ENCODE measurements at places on chromosomes 4 and X.

- no peak for DNase-seq
These were observed 401 bp downstream of the SOWAHD start for GRCh38 chrX:119758731-119759247.

DNA sequence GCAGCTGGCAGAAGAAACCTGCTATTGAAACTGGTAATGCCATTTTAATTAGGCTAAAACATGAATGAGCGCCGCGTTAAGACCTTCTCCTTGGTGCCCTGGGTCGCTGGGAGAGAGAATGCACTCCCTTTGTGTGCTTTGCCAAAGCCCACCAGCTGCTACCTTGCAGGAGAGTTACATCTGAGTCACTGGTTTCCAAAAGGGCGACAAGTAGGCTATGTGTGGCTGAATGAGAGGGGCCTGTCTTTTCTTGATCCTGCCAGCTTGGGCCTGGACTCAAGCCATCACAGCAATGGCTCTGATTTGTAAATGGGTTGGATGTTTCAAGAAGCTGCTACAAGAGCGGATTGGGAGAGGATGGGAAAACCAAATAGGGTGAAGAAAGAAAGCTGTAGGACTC lies 81.5 kb downstream of the NHS start:
- peak; percentile 18 for DNase-seq

GRCh38 chr4:151219091-151219490 lies 57.9 kb upstream of the PRSS48 start:
- no peak for DNase-seq

DNA sequence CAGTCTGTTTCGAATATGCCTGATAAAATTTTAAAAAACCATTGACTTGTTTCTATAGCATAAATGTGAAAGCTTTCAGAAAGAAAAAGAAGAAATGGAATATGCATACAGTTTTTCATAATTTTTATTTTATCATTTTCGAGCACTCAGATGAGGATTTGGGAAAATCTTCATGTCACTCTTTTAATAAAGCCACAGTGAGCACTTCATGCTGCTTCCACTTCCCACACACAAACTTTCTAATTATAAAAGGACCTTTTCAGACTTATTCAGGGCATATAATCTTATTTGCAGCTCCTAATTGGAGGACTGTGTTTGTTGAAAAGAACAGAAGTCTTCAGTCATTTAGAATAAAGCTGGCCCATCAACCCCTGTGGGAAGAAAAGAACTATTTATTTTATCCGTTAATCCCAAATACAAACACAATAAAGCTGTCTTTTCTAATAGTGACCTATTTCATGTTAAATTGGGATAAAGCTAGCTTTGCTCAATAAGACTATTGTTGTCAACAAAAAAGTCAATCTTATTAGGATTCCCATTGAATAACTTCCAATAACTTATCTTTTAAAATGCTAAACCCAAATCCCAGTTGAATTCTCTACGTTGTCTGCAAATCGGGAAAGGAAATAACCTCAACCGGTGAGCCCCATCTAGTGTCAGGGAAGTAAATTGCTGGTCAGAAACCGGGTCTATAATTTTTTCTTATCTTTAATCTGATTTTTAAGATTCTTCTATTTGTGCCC lies 211.5 kb downstream of the PDGFRA start:
- peak; percentile 13 for DNase-seq

DNA sequence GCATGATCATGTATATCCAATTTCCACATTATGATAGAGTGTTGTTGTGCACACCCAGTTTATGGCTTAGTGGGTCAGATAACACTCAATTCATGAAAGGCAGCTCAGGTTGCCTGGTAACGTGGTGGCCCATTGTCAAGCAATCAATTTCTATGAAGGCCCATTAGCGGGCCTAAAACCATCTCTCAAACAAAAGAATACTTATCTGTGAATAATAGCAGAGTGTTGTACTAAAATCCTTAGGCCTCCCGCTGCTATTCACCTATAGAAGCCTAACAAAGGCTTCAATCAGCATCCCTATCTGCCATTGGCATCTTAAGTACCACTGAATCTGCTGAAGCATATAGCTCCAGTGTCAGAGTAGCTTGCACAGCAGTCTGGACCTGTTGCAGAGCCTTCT lies 849.6 kb upstream of the POU3F4 start:
- DNase-seq: no peak

- DNase-seq: no peak
These were observed 24.9 kb upstream of the GPC4 start for GRCh38 chrX:133440081-133440796.

- DNase-seq: no peak
These were observed 20.8 kb downstream of the ENOPH1 start for GRCh38 chr4:82450966-82451755.

DNA sequence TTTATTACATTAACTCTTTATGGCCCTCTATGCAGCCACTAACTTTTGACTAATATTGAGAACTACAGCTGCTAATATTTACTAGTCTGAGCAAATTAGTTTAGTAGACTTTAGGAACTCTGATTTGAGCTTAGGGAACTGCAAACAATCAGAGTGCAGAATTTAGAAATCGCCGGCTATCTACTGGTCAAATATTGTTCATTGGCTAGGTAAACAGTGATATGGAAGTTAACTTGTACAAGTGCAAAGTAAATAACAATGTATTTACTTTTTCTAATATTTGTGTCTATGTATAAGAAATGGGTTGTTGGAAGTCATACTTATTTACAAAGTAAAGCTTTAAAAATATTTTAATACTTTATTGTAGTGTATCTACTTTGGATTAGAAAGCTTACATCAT lies 279.6 kb downstream of the CFAP299 start:
- DNase-seq: no peak

- no peak for DNase-seq
These were observed 5.3 kb upstream of the APELA start for GRCh38 chr4:164871673-164872072.

DNA sequence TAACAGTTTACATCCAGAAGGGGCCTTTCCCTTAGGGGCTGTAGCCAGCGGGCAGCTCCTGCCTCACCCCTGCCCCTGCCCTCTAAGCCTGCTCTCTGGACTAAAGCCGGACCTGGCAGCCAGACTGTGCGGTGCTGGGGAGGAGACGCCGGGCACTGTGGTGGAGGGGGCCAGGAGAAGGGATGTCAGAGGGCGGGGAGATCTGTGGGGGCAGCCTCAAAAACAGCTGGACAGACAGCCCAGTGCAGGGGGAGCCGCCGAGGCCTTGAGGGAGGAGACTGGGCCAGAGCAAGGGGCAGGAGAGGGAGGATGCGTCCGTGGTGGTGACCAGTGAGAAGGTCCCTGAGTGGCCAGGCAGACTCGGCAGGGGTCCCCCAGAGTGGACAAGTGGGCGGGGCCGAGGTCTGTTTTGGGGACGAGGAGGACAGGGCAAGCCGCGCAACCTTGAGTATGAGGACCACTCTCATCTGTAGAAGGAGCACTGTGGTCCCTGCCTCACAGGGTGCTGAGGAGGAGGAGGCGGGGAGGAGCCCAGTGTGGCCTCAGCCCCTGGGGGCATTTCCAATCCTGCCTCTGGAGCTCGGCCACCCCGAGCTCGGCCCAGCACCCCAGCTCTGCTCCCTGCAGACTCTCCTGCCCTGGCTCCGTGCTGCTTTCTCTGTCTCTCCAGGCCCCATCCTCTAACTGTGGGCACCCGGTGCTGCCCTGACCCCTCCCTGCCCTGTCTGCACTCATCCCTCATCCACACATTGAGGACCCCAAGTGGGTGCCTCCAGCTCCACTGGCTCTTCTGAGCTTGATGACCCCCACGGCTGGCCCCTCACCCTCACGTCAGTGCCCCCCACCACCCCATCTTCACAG lies 59.2 kb upstream of the NKX1-1 start:
- no peak for DNase-seq

DNA sequence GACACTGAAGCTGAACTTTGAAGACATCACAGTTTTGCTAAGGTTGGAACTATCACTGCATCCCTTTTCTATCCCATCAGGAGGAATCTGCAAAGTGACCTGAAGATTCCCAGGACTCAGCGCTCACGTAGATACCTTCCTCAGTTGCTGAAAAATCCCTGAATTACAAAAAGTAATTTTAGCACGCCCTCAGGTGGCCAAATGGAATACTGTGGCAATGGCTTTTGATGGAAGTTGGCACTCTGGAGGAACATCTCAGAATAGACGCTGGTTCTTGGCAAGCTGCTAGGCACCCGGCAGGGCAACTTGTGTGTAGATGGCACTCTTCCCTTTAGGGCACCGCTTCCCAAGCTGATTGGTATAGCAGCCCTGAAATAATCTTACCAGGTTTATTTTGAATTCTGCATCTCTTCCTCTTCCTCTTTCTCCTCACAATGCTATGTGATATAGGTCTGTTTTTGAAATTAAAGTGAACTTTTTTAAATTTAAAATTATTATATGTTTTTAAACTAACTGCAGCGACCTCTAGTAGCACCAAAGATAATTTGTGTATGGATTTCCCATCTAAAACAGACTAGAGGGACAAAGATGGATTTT lies 16.3 kb upstream of the ESX1 start:
- peak; percentile 54 for DNase-seq

- no peak for DNase-seq
These were observed 29.0 kb downstream of the NOP14 start for GRCh38 chr4:2934077-2934812.

GRCh38 chr4:8336412-8337075 lies 67.0 kb downstream of the HTRA3 start:
- no peak for DNase-seq

- DNase-seq: no peak
These were observed 167.5 kb upstream of the PDE5A start for GRCh38 chr4:119795986-119796578.

DNA sequence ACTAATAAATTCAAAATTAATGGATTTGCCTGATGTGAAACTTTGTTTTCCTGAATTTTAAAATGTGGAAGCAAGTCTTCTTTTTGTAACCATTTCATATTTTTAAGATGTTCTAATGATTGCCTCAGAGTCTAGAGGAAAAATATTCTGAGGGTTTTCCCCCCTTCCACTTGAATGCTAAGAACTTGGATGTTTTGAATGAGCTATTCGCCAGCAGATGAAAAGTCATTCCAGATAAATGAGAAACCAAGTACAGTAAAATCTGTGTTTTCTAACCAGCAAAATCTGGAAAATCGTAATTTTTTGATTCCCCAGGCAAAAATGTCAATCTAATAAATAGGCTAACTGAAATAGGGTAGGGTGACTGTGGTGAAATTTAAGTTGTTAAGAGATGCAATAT lies 45.6 kb downstream of the SLIT2 start:
- no peak for DNase-seq

GRCh38 chr4:48596336-48596735 lies 106.3 kb downstream of the ZAR1 start:
- no peak for DNase-seq

DNA sequence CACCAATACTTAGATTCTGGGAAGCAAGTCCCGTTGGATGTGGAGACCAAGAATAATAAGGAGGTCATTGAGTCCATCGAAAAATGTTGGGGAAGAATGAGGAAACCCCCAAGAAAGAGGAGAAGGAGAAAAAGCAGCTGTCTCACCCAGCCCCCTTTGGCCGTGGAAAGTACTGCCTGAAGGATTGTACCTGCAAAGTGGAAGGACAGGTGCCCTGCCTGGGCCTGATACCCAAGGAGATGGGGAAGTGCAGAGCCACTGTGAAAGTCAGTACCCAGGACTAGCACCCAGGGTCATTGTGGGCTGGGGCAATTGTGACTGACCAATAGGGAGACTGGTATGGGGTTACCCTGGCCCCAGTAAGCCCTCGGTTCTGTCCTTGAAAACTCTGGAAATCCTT lies 13.8 kb upstream of the CFAP299 start:
- no peak for DNase-seq

DNA sequence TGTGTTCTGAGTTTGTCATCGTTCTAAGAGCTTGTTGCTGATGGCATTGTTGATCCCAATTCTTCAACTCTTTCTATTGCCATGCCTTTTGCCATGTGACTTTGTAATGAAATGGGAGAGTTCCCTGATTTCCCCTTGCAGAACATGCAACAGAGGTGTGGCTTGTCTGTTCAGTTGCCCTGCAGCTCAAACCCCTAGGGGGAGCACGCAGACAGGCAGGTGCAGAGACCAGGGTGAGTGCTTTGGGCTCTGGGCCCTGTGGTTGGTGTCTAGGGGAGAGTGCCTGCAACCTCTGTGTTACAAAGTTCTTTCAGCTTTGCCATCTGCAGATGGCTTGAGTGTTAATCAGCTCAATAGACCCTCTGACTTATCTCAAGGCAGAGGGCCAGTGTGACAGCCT lies 332.7 kb downstream of the MID1IP1 start:
- peak; percentile 25 for DNase-seq

GRCh38 chr4:140739971-140740370 lies 16.2 kb downstream of the TBC1D9 start:
- DNase-seq: no peak

- no peak for DNase-seq
These were observed 97.8 kb downstream of the SHROOM3 start for GRCh38 chr4:76532805-76533204.

DNA sequence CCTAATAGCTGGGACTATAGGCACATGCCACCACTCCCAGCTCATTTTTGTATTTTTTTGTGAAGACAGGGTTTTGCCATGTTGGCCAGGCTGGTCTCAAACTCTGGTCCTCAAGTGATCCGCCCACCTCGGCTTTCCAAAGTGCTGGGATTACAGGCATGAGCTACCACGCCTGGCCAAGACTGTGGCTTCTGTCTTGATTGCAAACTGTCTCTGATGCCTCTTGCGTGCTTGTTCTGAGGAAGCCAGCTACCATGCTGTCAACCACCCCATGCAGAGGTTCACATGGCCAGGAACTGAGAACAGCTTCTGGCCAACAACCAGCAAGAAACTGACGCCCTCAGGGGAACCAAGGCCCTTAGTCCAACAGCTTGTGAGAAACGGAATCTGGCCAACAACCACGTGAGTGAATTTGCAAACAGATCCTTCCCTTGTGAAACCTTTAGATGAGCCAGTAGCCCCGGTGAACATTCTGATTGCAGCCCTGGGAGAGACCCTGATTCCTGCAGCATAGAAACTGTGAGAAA lies 71.2 kb downstream of the SUPT20HL2 start:
- DNase-seq: no peak

DNA sequence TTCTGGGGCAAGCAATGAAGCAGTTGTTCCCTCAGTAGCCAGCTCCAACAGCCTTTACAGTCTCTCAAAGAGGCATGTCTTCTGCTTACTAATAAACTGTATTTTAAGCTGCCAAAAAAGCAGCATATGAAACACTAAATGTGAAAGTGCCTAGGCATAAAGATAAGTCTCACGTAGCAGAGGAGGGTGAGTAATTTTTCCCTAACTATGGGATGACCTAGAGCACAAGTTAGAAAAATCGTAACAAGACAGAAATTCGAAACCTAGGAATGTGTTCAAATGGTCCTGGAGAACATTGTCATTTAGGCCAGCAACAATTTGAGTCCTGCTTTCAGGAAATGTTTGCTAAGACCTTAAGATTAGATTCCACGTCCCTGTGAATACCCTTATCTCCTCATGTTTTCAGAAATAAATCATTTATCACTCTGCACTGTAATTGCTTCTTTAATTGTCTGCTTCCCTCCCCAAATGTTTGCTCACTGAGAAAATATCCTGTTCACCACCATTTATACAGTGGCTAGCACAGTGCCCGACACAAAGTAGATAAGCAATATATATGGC lies 222.2 kb downstream of the KCNIP4 start:
- DNase-seq: no peak

DNA sequence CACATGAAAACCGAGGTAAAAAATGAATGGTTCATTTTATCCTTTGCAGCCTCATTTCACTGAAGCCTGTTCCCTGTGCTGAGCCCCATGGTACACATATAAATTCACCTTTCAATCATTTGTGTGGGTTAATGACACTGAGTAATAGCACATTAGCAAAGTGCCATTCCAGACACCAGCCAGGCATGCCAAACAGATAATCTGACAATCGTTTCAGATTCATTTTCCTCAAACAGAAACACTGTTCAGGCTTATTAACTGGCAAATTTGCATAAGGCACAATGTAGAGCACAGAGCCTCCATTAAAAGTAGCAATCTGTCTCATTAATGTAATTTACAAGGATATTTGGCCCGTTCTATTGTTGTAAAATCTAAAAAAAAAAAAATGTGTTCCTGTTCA lies 76.2 kb downstream of the UNC5C start:
- no peak for DNase-seq
